ENCODE measurements at places on chromosomes 6 and 20.

DNA sequence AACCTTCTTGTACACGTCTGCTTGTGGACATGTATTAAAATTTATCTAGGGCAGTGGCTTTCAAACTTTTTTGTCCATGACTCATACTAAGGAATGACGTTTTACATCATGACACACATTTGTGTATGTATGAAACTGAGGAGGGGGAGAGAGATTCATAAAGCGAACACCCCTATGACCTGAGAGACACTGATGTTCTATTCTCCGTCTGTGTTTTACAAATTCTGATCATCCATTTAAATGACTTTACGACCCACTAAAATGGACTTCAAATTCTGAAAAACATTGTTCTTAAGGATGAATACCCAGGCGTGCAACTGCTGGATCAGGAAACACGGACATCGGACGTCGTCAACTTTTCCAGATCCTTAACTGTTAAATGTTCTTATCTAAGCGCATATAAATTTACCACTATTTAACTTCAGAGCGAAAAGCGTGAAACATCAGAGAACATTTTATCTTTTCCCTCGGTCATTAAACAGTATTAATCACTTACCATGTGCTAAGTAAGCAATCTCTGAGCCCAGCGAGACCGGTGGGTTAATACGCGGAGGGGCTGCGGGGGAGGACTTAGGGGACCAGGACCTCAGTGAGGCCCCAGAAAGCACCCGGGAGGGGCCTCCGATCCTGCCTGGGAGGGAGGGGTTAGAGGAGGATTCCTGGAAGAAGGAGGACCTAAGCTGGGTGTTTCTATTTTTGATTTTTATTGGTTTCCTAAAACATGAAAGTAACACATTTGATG is 1.2 kb downstream of the PLAGL1 start:
- DNase-seq: peak; percentile 79

GRCh38 chr6:44377484-44377883 is 10.0 kb upstream of the CDC5L start:
- DNase-seq: no peak

GRCh38 chr20:53019464-53019863 is 47.3 kb downstream of the TSHZ2 start:
- no peak for DNase-seq

- no peak for DNase-seq
Observed at GRCh38 chr6:89803271-89803670, 16.3 kb downstream of the MDN1 start.

DNA sequence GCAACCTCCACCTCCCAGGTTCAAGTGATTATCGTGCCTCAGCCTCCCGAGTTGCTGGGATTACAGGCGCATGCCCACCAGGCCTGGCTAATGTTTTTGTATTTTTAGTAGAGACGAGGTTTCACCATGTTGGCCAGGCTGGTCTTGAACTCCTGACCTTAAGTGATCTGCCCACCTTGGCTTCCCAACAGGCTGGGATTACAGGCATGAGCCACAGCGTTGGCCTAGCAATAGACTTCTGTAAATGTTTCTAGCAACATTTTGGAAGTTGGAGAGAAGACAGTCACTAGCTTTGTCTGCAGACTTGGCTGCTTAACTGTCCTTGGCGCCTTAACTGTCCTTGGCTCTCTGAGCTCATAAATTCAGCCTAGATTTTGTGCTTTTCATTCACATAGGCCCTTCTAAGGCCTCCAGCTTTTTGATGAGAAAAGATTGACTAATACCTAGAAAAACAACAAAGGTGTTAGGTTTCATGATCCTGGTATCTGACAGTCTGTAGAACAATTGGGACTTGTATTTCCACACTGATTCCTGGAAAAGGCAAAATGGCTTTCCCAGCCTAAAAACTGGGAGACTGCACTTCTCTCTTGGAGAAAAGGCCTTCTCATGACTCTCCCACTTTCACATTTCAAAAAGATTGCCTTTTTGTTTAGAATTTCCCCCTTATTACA is 49.7 kb downstream of the OR2B2 start:
- DNase-seq: no peak

GRCh38 chr6:86715676-86716075 is 221.7 kb upstream of the HTR1E start:
- DNase-seq: no peak

DNA sequence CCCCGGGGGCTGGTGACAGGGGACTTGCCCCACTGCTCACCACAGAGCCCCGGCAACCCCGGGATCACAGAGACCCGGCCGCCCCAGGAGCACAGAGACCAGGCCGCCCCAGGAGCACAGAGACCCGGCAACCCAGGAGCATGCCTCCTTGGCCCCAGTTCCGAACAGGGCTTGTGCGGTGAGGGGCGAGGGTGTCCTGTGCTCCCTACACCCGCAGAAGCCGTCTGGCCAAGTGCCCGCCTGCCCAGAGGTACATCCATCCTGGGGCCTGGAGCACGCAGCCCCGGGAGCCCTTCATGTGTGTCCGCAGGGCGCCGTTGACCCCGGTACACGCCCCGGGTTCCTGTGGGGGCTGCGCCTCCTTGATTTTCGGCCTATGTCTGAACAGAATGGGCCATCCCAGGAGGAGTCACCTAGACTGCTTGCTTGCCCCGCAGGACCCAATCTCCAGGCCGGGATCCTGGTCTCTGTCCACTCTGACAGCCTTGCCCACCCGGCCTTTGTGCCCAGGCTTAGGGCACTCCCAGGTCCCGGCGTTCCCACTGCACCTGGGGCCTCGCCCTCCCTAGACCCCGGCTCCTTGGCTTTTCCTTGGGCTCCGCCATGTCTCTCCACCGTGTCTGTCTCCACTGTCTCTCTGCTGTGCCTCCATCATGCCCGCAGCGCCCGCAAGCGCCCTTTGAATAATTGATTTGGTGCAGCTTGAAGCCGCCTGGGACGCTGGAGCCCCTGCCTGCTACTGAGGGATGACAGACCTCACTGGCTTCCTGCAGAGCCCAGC is 219.8 kb downstream of the ERMARD start:
- DNase-seq: no peak

DNA sequence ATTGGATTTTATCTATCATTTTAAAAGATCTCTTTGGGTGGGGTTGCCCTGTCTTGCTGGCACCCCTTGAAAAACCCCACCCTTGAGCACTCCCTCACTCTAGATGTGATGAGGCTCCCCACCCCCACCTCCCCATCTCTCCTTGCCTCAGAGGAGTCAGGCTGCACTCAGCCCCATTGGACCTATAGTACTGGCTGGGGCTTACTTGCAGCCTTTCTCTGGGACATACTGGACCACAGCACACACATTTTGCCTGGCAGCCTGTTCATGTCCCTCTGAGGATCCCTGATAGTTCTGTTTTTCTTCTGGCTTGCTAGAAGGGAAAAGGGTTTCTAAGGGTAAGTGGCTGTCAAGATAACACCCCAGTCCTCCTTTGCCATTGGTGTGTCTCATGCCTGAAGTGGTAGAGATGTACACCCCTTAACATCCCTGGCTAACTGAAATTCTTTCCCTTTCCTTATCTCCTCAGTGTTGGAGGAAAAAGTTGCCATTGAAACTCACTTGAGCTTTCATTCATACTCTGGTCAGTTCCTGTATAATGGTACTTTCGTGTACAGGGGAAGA is 553.4 kb upstream of the CITED2 start:
- DNase-seq: no peak

GRCh38 chr20:33696448-33696847 is 10.3 kb upstream of the E2F1 start:
- DNase-seq: no peak

- peak; percentile 41 for DNase-seq
Observed at GRCh38 chr6:56450882-56451739, 191.6 kb downstream of the DST start.

DNA sequence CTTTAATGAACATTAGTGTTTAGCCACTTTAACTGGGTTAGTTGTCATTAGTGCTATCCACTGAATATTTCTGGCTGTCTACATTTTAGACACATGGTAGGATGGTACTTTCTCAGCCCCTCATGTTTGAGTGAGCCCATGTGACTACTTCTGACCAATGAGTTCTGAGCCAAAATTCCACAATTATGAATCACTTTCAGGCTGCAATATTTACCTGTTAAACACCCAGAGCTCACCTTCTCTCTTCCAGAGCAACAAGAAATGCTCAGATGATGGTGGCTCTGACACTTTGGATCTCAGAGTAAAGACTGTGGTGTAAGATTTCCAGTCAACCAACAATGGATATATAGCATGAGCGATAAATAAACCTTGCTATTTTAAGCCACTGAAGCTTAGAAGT is 24.8 kb downstream of the SPACA1 start:
- DNase-seq: no peak

DNA sequence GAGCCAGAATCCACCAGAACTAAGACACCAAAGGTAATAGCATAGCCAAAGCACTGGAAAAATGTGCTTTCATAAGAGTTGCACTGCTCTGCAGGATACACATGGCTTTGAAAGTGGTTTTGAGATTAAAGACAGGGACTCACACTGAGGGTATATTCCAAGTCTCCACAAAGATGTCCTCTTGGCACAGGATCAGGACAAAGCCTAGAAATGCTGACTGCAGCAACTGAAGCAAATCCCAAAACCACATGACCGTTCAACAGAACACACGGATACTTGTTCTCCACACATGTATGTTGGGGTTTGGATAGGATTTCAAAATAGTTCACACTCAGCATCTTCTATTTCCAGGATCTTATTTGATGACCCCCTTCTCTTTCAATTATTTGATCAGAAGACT is 364.3 kb upstream of the HSF2 start:
- no peak for DNase-seq

- no peak for DNase-seq
Observed at GRCh38 chr6:107556082-107556481, 66.2 kb downstream of the SOBP start.

DNA sequence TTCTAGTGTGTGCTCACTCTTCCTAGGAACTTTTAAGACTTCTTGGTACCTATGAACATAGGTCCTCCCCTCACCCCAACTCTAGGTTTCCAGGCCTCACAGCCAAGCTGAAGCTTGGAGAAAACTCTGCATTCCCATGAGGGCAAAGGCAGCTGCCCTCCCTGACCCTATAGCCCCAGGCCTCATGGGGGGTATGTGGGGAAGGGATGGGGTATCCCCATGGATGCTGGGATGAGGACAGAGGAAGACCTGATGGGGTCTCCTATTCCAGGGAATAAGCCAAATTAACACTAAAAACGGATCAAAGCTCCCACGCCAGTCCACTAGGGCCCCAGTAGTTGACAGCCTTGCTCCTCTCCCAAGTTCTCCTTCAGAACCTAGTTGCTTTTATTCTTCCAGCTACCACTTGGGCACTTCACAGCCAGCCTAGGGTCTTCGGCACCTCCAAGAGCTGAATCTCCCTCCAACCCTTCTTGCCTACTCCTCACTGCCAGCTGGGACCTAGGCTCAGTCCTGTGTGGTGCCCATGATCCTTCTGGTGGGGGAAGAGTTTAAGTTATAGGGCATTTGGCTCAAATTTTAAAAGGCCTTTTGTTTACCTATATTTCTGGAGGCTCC is 7.8 kb downstream of the TP53INP2 start:
- DNase-seq: no peak

DNA sequence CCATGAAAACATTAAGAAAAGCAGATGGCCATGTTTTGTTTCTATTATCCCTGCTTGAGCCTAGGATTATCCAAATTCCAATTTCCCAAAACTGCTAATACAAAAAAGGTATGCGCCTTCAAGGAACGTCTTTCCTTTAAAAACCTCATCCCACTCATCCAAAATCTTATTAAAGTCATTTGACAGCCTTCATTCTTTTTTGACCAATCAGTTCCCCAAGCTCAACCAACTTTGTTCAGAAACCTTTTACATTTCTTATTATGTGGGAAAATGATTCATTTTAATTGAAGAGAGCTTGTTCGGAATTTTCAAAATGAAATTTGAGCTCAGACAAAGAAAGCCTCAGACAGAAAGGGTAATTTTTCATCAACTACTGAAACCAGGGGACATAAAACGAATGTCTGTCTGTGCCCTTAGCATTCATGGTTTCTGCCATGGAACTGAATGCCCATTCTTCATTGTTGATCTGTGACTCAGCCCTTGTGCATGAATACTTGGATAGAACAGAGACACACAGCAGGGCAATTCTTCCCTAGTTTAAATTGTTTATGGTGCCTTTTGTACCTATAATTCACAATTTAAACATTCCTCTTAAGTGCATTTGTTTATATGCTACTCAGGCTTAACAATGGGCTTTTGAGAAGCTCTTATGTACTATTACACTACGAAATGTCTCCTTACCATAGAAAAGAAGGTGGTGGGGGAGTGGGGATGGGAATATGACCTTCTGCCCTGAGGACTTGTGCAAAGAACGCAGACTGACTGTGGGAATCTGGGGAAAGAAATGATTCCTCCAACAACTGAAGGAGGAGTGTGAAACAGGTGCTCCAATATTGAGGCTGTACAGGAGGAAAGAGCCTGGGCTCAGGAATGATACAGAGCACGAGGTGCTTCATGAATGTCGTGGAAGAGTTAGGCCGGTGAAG is 49.8 kb upstream of the ERVFRD-1 start:
- peak; percentile 41 for DNase-seq

- peak; percentile 98 for DNase-seq
Observed at GRCh38 chr6:25193460-25194171, 85.6 kb upstream of the CARMIL1 start.

DNA sequence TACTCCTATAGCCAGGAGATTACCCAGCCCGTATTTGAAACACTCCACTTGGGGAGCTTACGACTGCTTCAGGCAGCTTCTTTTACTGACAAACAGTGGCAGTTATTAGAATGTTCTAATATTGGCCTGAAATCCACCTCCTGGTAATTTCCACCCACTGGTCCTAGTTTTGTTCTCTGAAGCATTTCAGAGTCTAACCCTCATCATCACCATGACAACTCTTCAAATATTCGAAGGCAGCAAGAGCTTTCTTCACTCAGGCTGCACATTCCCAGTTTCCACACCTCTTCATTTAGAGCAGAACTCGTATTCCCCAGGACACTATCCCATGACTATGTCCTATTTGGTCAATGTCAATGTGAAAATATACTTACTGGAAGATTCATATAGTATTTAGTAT is 325.6 kb downstream of the UBE3D start:
- DNase-seq: no peak

DNA sequence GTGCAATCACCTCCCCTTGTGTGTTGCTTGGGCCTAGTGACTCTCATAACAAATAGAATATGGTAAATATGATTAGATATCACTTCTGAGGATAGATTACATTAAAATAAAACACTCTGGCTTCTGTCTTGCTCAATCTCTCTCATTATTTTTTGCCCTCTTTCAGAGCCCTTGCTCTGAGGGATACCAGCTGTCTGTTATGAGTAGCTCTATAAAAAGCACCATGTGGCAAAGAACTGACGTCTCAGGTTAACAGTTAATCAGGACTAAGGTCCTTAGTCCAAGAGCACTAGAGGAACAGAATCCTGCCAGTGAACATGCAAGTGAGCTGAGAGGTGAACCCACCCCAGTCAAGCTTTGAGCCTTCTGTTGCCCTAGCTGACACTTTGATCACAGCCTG is 402.2 kb upstream of the HTR1E start:
- no peak for DNase-seq

DNA sequence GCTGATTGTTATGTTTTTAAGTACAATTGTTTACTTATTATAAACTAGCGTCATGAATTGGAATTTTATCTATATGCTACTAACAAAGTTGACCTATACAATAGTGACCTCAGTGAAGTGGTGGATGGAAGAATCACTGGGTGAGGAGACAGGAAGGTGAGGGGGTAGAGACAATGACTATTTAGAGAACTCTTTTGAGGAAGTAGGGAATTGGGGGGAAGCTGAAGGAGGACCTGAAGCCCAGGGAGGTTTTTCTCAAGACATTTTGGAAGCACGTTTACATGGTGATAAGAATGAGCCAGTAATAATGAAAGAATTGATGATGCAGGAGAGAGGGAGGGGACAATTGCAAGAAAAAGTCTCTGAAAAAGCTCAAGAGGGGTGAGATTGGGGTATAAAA is 96.4 kb downstream of the RPS12 start:
- DNase-seq: no peak

- DNase-seq: no peak
Observed at GRCh38 chr20:19308146-19308545, 95.7 kb downstream of the SLC24A3 start.
